NCI-H524 (cell line): ENCODE measurements at places on chromosomes 11 and 22.

DNA sequence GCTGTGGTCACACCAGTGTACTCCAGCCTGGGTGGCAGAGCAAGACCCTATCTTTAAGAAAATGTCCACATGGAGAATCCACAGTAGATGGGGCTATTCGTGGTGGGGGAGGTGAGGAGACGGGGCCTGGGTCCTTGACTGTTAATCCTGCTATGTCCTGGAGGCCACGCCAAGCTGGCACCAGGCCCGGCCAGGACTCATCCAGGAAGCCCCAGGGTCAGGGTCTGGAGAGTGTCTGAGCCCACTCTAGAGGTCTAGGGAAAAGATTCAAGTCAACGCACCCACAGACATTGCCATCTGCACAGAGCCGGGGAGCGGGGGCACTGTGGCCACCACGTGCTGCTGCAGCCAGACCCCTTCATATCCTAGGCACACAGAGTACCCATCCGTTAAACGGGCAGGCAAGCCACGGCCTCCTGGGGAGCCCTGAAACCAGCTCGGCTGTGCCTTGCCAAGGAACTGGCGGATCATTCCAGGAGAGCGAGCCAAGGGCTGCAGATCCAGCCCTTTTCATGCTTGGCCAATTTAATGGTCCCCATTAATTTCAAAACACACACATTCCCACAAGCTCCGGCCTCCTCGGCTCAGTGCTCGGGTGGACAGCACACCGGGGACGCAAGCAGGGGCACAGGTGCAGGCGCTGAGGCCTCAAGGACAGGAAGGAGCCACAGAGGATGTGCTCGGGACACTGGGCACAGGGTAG is 24.7 kb downstream of the MACROD1 start:
- DNase-seq = no peak

- DNase-seq = no peak
These were observed 564.3 kb downstream of the MN1 start for GRCh38 chr22:27237080-27237741.

DNA sequence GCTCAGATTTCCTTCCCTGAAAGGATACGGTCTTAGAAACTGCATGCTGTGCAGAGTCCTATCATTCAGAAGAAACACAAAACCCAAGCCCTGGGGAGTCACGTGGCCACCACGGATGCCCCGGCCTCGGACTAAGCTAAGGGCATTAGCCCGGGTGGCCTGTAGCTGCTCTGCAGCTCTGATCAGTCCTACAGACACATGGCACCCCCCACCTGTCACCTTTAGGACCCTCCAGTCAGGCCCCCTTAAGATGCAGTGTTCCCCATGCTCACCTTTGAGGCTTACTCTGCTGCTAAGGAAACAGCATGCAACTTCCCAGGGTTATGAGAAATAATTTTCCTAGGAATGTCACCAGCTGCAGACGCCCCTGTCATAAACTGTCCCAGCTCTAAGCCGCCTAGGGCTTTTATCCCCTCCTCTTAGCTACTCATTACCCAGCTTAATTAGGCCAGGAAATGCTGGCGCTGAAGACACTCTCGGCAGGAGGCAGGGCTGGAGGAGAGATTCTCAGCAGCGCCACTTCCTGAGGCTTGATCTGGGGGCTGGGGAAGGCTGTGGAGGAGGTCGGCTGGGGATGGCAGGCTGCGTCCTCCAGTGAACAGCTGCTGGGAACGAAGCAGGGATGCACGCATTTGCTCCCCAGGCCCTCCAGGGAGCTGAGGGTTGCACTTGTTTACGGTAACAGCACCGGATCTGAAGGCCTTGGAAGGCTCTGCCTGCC is 47.2 kb upstream of the ADA2 start:
- DNase-seq = peak; percentile 98

DNA sequence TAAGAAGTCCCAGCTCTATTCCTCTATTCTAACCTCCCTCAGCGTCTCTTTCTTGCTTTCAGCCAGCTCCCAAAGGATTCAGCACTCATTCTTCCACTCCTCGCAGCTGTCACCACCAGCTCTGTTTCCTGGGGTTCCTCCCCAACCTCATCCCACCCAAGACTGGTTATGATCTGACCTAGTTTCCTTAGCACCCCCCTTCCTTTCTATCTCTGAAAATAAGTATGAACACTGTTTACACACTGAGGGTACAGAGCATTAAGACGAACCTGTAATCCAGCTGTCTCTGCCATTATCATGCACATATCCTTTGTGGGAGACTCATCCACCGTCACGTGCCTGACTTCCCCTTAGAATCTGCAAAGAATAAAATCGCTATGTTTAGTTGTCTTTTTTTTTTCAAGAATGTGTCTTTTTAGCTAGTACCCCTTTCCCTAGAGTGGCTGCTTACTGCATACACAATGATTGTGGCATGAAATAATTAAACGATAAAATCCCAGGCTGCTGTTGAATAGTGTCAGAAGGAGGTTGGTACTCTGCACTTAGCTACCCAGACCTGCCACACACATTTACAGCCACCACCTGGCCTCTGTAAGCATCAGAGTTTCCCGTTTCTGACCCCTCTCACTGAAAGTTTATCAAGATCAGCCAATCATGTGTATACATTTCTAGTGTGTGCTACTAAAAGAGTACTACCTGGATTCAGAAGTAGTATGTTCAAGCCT is 26.9 kb upstream of the CSTF3 start:
- DNase-seq = peak; percentile 56

GRCh38 chr11:88523386-88524071 is 186.0 kb upstream of the CTSC start:
- no peak for DNase-seq

- no peak for DNase-seq
These were observed 14.2 kb downstream of the UCP2 start for GRCh38 chr11:73968356-73968966.

DNA sequence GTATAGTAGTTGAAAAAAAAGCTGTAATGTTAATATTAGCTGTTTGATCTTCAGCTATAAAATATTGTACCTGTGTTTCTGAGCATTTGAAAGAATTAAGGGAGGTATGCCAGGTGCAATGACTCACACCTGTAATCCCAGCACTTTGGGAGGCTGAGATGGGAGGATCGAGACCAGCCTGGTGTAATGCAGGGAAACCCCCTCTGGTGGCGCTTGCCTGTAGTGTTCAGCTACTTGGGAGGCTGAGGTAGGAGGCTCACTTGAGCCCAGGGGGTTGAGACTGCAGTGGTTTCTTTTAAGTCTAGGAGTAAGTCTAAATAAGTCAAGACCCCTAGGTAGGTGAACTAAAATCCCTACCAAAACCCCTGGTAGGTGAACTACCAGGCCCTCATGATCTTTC is 37.1 kb downstream of the TAF1D start:
- no peak for DNase-seq
